ENCODE measurements at places on chromosomes 7 and 10. TPM values are rescaled to one million over a fixed set of nuclear protein-coding genes. Genes with fewer than 3 reads are reported as not detected.

GRCh38 chr10:28849309-28849708, 172.0 kb downstream of the BAMBI start:
- no peak for DNase-seq

DNA sequence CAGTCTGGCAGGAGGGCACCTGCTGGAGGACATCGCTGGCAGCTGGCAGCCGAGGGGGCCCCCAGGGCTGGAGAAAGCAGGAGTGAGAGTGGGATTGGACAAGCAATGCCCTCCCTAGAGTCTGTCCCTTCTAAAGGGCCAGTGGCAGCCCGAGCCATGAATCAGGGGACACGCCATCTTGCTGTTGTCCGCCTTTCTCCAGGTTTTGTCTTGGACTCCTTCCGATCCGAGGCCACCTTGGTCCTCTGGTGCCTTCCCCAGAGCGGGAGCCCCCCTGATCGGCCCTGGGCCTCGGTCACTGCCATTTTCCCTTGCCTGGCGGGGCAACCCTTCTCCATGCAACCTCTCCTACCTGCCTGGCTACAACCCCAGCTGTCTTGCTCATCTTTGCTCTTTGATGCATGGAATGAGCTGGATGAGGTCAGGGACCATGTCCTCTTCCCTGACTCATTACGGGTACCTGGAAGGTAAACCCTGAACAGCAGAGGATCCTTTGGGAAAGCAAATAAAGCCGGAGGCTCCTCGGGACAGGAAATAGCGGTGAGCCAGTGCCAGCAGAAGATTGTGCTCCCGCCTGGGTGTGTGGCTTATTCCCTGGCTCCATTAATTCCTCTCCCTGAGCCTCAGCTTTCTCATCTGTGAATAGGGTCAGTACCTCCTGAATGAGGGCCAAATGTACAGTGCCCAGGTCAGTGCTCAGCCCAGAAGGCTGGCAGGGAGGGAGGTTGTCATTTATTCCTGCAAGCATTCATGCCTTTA, 112.0 kb downstream of the GRK5 start:
- no peak for DNase-seq

GRCh38 chr10:15824498-15824897, 35.8 kb downstream of the MINDY3 start:
- no peak for DNase-seq

DNA sequence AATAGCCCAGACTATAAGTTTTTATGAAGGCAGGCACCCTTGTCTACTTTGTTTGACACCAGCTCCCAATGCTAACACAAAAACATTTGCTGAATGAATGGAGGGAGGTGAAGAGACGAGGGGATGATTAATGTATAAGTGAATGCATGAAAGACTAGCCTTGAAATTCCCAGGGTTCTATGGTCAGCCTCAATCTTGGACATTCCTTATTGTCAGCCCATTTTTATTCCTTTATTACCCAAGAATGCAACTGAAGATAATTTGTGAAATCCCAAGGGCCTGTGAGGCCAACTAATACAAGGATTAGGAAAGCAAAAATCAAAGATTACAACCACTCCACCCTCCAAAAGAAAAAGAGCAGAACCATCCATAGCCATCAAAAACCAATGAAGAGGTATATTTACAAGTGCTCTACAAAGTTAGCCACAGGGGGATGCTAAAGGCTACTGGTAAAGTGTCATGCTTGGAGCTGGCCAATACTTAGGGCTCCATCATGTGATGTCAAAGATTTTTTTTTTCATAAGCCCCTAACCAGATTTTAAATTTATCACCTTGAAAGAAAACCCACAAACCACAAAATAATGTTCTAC, 40.0 kb upstream of the ASAH2 start:
- no peak for DNase-seq

GRCh38 chr7:105497016-105497415, 25.1 kb downstream of the PUS7 start:
- DNase-seq: no peak

DNA sequence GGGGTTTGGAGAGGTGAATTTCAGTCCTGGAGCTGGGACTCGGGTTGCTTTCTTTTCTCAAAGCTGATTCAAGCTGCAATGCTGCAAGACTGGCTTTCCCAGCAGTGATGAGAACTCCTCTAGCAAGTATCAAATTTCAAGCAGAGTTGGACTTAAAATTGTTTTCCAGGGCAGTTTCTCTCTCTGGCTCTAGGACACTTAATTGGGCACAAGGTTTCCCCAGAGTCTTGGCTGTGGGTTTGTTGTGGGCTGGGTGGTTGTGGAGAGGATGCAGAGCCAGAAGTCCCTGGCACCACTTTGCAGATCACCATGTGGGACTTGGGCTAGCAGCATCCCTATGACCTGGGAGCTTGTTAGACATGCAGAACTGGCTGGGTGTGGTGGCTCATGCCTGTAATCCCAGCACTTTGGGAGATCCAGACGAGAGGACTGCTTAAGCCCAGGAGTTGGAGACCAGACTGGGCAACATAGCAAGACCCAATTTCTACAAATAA, 16.8 kb downstream of the AKR1B15 start:
- DNase-seq: peak; percentile 60

The VWDE gene
- total RNA-seq: not detected

DNA sequence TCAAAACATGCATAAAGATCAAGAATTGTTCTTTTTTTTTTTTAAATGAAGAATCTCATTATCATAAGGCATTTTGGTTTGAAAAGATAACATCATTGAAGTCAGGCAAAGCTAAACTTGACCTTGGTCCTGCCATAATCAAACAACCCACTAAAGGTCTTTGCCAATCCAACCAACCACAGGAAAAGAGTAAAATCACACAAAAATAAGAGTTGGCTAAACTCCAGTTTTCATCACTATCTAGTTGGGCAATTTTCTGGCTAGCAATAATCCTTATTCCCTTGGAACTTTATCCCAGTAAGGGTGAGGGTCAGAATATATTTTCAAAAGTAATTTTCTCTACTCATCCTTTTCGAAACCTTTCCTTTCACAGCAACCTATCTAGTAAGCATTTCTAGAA, 62.4 kb downstream of the HIBADH start:
- no peak for DNase-seq

The MAP3K8 gene
- total RNA-seq: 4.5 TPM

DNA sequence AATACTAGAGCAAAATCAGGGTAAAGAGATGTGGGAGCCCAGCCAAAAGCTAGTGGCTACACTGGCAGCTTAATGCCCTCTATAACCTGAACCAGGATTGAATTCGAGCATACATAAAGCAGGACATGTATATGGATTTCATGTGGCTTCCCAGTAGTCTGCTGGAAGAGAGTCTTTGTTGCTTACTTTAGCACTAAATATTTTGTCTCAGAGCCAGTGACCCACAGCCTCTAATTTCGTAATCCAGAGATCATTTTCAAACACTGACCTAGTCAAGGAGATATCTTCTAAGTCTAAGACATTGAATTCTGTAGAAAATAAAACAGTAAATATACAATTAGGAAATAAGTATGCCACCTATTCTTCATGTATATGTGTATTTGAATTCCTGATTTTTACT, 64.2 kb upstream of the GNAI1 start:
- DNase-seq: no peak

The SLC16A9 gene
- 0.84 TPM for total RNA-seq

GRCh38 chr10:115026746-115027140, 66.4 kb upstream of the ATRNL1 start:
- no peak for DNase-seq

DNA sequence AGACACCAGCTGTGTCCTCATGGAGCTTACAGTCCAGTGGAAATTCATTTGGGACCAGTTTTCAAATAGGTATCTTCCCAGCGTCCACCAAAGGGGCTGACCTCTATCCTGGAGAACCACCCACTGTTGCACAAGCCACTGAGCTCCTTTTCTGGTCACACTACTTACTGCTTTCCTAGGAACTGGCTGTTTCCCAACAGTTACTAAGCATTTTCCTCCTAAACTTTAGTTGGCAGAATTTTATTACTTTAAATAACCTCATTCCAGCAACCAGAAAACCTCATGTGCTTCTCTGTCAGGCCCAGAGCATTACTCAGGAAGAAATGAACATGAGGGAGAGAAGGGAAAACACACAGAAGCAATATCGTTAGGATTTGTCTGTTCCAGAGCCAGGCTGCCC, 183.1 kb downstream of the GPAM start:
- peak; percentile 27 for DNase-seq

DNA sequence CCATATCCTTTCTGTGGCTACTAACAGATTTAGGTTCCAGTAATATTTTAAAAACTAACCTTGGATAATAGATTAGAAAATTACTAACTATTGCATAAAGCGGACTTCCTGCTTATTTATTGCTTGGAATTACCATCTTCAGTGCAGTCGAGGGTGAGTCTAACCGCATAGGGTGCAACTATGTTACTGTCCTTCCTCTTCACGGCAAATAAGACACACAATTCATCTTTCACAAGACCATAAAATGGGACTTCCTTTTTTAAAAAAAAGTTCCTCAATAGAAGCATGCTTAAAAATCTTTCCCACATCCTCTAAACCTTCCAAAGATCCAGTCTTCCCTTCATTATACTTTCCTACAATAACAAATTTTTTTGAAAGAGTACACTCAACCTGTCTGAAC, 2.1 kb downstream of the SLC25A40 start:
- DNase-seq: no peak

- no peak for DNase-seq
Observed at GRCh38 chr7:30395676-30396075, 82.9 kb downstream of the NOD1 start.

The CXCL12 gene
- 24.4 TPM for total RNA-seq

DNA sequence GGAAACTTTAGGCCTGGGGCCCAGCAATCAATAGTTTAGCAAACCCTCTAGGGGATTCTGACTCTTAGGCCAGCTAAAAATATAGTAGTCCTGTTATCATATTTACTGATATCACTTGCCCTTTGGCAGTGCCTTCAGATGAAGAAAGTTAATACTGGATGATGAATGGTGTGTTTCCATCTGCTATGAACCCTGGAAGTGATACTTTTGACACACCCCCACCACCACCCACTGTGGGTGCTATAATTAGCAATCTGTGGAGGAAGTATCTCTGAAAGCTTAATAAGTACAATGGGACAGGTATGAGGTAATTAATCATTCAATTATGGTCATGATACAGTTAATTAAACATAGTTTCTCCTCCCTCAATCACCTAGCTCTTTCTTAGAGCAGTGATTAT, 90.4 kb upstream of the LRRTM3 start:
- no peak for DNase-seq

The CAMK1D gene
- total RNA-seq: 1.1 TPM

All from psoas muscle (tissue), 8 donors.